ENCODE measurements at places on chromosomes 13 and 19.

- peaks cover 8% of the 10 kb centered on the region for H3K27me3 ChIP-seq
- no peaks in the 10 kb centered on the region for H3K4me1 ChIP-seq
- H3K4me3 ChIP-seq = no peak overlapping the region
- no peak overlapping the region for H3K27ac ChIP-seq
- no peaks in the 10 kb centered on the region for H3K36me3 ChIP-seq
- peak; percentile 18 for DNase-seq
Observed at GRCh38 chr13:29472332-29472961, 123.0 kb downstream of the SLC7A1 start.

DNA sequence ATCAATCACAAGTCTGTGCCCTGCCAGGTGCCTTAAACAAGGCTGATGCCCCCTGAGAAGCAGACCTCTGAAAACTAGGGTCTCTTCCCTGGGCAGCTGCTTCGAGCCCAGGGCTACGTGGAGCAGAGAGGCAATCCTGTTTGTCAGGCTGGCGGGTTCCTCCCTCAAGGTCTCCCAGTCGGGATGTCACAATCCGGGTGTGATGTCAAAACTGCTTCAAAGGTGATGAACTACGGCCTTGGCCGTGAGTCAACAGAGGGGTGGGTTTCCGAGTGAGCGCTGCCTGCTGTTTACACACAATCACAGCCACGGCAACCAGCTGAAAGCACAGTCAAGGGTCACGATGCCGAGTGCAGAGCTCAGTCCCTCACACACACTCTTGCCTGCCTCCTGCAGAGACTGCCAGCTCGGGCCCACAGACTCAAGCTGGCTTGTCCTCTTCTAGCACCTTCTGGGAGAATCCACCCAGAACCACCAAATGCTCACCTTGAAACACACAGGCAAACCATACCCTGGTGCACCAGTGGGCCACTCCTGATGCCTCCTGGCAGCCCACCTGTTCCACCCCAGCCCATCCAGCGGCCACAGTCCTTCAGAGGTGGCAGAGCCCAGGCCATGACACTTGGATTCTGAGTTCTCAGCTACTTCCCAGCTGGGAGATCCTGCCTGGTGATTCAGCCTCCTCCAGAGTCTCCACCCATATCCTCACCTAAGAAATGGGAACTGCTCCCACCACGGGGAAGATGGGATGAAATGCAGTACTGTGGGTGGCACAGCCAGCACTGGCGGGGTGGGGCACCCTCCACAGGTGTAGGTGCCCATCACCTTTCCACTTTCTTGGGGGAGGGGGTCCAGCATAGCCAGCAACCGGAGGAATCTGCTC is 6.8 kb downstream of the ELL start:
- H3K27ac ChIP-seq = no peak overlapping the region
- DNase-seq = no peak
- no peak overlapping the region for H3K4me3 ChIP-seq
- peaks cover under 1% of the 10 kb centered on the region for H3K4me1 ChIP-seq
- peaks cover 2% of the 10 kb centered on the region for H3K36me3 ChIP-seq
- no peaks in the 10 kb centered on the region for H3K27me3 ChIP-seq

- peaks cover 3% of the 10 kb centered on the region for H3K27me3 ChIP-seq
- H3K4me1 ChIP-seq = peaks cover 46% of the 10 kb centered on the region
- H3K27ac ChIP-seq = no peak overlapping the region
- no peak overlapping the region for H3K4me3 ChIP-seq
Observed at GRCh38 chr19:54517483-54517882, 14.9 kb downstream of the LAIR2 start.

- no peak overlapping the region for H3K4me3 ChIP-seq
- H3K4me1 ChIP-seq = no peaks in the 10 kb centered on the region
- H3K36me3 ChIP-seq = peaks cover 3% of the 10 kb centered on the region
- no peak overlapping the region for H3K27ac ChIP-seq
Observed at GRCh38 chr19:5106191-5106726, 137.3 kb downstream of the KDM4B start.

DNA sequence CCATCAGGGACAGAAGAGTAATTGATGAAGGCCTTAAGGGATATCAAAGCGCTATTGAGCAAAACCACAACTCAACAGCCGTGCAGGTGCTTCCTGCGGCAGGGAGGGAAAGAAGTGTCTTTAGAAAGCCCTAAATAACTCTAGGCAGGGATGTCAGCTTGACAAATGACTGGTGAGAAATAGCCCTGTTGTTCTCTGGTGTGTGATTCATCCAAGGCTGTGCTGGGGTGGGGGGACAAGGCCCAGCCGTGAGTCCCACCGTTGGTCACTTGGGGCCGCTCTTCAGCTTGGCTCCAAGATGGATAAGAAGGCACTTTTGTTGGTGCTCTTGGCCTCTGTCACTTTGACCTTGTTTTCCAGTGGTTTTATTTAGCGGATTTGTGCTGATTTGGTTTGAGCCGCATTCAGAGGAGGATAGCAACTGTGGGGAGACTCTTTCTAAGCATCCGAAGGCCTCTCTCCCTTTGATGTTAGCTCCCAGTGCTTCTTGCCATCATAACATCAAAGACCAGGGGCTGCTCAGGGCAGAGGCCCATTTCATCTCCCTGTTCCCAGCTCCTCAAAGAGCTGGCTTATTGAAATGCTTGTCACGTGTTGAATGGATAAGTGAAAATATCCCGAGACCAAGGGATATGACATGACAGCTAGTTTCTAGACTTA is 130.3 kb upstream of the SERP2 start:
- no peak overlapping the region for H3K27ac ChIP-seq
- H3K4me3 ChIP-seq = no peak overlapping the region
- H3K36me3 ChIP-seq = no peaks in the 10 kb centered on the region
- H3K4me1 ChIP-seq = peaks cover 8% of the 10 kb centered on the region
- DNase-seq = no peak

GRCh38 chr13:113874579-113875428 is 10.9 kb upstream of the GAS6 start:
- H3K36me3 ChIP-seq = no peaks in the 10 kb centered on the region
- H3K4me1 ChIP-seq = no peaks in the 10 kb centered on the region
- peaks cover 19% of the 10 kb centered on the region for H3K27me3 ChIP-seq
- H3K27ac ChIP-seq = no peak overlapping the region
